ENCODE measurements at places on chromosomes 12 and 14. TPM values are rescaled to one million over a fixed set of nuclear protein-coding genes. Genes with fewer than 3 reads are reported as not detected.

GRCh38 chr12:64187370-64187769 is 34.7 kb downstream of the KICS2 start:
- no peak for DNase-seq

DNA sequence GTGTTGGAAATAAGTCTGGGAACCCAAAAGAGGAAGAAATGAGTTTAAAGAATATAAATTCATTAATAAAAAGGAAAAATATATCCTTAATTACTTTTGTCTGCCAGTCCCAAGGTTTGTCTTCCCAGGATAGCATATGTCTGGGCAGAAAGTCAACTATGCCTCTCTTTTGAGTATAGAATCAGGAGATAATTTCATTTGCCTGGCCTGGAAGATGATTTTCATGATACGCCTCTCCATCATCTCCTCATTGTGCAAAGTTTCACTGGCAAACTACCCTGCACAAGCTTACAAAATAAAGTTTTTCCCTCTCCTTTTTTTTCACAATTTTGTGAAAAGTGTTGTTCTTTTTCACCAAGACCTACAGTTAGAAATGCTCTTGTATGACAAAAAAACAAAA is 340.8 kb downstream of the EGLN3 start:
- DNase-seq = no peak

DNA sequence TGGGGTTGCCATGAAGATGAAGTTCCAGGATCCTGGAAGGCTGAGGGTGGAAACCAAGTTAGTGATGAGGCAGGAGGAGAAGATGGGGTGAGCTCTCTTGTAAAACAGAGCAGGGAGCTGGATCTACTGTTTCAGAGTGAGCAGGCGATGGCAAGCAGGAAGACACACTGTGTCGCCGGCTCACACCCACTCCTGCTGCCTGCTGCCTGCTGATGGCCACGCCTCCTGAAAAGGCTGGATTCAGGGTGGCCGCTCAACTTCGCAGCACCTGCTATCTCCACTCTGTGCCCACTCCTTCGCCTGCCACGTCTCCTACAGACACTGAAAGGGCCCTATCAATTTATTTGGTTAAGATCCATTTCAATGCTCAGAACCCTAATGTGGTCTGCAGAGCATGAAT is 96.1 kb downstream of the RBM19 start:
- no peak for DNase-seq

GRCh38 chr12:84463741-84464495 is 448.7 kb downstream of the SLC6A15 start:
- peak; percentile 13 for DNase-seq

GRCh38 chr12:93442411-93443340 is 929 bp upstream of the UBE2N start:
- DNase-seq = no peak

DNA sequence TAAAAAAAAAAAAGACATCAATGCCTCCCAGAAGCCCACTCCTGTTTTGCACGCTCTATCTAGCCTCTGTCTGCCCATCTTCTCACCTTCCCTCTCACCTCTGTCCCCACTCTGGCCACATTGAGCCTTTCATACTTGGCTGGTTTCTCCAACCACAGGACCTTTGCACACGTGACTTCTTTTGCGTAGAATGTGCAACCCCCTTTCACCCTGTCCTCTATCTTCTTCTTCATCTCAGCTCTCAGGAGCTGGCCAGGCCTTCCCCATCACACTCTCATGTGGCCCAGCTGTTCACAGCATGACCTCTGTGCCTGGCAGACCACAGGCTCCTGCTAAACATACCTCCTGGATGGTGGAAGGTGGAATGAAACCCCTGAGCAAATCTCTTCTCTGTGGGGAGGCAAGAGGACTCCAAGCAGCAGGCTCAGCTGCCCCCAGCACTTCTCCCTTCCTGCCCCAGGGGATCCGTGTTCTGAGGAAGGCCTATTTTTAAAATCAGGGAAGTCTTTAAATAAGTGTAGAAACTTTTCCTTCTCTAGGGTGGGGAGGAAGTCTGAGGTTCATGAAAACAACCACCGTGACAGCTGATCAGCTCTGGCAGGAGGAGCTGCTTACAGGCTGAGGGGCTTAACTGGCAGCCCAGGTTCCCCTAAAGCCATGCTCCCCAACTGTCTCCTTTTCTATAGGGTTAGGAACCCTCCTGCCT is 11.6 kb downstream of the HVCN1 start:
- no peak for DNase-seq

- no peak for DNase-seq
These were observed 95.1 kb upstream of the PTPRB start for GRCh38 chr12:70732287-70732686.

KRT75 gene
- polyA plus RNA-seq = not detected

LAG3 gene
- 1.7 TPM for polyA plus RNA-seq
